ENCODE measurements at places on chromosomes 4 and X.
A peak's percentile ranks its signal among the peaks of the same experiment; 100 is the strongest.

DNA sequence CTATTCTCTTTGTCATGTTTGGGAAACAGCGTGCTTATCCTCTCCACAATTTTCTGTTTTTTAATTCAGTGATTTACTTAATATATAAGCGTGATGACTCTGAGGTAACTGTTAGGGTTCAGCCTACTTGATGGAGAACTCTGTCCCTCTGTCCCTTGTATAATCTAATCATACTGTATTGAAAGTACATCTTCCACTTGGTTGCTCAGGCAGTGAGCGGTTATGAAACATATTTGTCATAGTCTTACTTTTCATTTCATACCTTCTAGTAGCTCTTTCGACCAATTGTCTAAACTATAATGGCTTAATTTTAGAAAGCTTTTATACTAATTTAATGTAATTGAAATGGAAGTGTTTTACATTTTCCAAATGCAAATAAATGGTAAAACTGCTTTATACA, 469.0 kb downstream of the TLL1 start:
- no peak for DNase-seq

- DNase-seq = no peak
These were observed 20.6 kb downstream of the F8 start for GRCh38 chrX:155001873-155002272.

- no peak for DNase-seq
These were observed 1008.0 kb downstream of the RAPGEF2 start for GRCh38 chr4:160110891-160111290.

GRCh38 chr4:80215449-80216052, 18.2 kb downstream of the PRDM8 start:
- no peak for DNase-seq

DNA sequence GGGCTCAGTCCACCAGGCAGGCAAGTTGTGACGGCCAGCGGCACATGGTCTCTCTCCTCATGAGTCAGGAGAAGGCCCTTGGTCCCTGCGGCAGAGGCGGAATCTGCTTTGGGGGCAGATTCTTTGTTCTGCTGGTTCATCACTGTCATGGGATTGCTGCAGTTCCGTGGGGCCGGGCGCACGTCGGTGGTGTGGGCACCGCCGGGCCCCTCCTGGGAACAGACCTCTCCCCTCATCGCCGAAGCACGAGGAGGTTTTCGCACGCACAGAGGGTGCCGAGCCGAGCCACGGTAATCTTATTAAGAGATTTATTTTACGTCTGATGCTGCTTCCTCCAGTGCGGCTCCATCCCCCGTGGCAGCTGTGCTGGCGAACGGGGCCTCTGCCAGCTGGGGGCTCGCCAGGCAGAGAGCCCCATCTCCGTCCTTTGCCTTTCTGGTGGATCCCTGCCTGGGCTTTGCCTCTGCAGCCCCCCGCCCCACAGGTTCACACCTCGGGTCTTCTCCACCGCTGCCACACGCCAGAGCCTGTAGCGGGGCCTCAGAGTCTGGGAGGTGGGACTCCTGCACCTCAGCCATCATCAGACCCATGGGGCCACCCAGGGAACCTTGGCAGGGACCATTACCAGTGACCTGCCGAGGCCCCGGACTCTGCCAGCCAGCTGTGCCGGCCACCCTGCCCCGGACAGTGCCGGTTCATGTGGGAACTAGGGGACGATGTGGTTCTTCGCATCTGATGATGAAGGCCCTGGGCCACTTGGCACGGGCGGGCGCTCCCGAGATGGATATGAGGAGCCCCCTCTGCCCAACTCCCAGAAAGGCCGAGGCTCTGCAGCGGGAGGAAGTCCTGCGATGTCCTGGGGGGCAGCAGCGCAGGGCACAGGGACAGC, 86.7 kb upstream of the NKX1-1 start:
- DNase-seq = no peak

DNA sequence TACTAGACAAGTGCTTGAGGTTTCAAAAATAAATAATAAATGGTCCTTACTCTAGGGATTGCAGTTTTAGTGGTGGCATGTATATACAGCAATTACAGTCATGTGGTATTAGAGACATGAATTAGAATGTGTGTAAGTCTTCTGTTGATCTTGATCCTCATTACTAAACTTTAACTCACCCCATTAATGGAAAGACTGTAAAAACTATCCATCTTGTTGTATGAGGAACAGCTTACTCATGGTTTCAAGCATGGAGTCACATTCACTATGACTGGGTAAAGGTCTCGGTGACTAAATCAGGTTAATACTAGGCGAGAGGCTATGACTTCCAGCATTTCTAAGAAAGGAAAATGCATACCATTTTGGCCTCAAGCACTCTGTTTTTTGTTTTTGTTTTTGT, 107.0 kb upstream of the HPGD start:
- DNase-seq = no peak

DNA sequence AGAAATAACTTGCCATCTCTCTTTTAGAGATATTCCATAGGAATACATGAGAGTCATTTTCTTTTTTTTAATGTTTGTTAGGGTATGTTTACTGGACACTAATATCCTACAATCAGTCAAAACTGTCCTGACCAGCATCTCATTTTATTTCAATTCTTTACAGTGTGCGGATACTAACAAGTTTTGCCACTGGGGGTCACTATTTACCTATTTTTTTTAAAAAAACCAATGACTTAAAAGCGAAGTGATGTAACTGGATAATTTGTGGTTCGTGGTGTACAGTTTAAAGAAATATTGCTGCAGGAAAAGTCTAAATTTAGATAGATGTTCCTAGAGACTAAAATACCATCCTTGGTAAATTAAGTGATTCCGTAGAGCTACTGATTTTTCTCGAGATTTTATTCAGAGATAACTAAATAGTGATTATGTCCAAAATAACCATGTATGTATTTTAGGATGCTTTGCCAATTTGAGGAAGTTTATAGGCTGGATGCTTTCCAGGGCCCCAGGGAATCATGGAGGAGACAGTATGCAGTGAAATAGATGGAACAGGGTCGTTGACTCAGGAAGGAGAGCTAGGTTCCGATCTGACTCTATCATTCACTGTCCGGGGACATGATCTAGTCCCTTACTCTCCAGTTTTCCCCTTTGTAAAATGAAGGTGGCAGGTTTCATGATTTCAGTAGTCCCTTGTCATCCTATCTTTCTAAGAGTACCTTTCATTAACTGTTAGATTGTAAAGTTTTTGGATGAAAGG, 34.0 kb upstream of the GNPDA2 start:
- no peak for DNase-seq

GRCh38 chrX:154650221-154650510, 3.2 kb downstream of the CTAG2 start:
- DNase-seq = no peak

GRCh38 chr4:7414046-7414445, 20.7 kb downstream of the PSAPL1 start:
- no peak for DNase-seq

GRCh38 chrX:41457613-41458192, 10.6 kb downstream of the NYX start:
- no peak for DNase-seq

DNA sequence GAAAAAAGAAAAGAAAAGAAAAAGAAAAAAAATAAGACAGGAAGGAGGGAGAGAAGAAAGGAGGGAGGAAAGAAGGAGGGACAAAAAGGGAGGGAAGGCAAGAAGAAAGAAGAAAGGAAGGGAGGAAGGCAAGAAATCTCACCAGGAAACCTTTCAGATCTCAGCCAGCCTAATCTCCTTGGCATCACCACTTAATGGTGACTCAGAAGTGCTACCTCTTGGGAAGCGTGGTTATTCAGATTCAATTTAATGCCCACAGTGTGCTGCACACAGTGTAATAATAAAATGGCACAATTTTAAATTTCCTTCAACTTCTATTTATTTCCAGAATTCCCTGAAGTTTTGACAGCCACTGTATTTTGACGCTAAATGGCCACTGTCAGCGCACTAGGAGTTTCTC, 50.3 kb downstream of the DKK2 start:
- DNase-seq = no peak

DNA sequence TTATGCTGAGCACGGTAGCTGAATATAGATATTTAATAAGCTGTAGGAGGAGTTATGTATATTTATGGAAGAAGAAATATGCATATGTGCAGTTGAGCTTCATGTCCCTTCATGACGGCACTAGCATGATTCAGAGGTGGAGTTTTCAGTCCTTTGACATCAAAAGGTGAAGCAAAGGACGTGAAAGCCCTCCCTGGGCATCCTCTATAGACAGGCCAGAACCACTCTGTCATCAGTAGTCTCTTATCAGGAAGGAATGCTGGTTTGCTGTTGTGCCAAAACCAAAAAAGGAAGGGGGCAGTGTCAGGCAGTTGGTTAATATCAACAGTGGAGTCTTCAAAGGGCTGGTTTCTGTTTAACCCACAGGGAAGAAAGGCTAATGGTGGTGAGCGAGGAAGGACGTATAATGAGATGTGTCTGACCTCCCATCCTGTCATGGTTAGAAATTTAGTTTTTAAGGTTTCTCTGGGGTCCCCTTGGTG, 23.5 kb upstream of the IL2 start:
- peak; percentile 1 for DNase-seq

DNA sequence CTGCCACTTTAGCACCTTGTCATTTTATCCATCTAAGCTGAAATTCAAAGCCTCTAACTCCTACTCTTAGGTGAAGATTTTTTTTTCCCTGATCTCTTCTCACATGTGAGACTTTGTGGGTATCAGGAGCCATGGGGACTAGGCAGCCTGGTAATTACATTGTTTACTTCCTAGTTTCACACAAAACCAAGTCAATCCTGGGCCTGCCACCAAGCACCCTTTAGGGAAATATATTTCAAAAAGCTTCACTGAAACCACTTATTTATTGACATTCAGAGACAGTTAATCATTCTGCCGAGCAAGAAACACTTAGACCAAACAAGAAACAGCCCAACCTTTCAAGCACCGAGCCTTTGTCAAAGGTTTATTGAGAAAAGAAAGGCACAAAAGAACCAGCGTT, 200.0 kb downstream of the RELL1 start:
- DNase-seq = no peak

- no peak for DNase-seq
These were observed 385.1 kb upstream of the CXorf51B start for GRCh38 chrX:146424422-146424821.

- DNase-seq = no peak
These were observed 908.1 kb downstream of the CCSER1 start for GRCh38 chr4:91035276-91035675.

- DNase-seq = no peak
These were observed 57.4 kb downstream of the FAT1 start for GRCh38 chr4:186666252-186666651.

DNA sequence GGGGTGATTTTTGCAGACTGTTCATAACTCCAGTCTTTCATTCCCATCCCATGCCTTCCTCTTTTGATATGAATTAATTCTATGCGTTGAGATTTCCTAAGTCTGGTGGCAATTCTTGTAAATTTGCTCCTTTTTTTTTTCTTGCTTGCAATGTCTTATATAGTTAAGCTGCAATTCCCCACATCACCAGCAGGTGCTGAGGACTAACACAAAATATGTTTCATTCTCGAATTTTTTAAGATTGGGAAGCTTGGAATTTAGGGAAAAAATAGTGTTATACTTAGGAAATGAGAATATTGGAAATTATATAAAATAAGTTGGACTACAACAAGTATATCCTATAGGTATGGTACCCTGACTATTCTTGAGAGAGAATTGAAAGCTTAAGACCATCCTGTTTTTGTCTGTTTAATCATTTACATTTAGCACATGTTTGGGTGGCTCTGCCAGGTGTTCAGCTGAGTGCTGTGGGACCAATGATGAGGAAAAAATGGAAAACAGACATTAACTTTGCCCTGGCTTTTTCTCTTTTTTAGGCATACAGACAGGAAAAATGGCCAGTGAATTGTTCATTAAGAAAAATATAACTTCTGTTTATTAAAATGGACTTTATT, 30.2 kb downstream of the AFF2 start:
- no peak for DNase-seq

GRCh38 chrX:136138939-136139338, 8.4 kb upstream of the FHL1 start:
- DNase-seq = no peak

DNA sequence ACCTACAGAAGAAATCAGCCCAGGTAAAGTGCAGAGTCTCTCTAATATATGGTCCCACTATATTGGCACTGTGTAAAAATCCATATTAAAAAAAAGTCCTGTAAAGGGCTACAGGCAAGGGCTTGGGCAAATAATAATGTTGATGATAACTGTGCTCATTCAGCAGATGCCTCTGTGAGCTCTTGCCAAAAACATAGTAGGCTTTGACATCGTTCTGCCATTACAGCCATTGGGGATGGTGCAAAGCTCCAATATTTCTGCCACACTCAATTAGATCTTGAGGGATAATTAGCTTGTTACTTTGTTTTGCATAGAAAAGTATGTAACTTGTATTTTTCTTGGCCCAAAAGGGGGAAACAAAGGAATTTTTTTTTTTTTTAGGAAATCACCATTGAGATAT, 645.5 kb upstream of the FAM241A start:
- DNase-seq = no peak

DNA sequence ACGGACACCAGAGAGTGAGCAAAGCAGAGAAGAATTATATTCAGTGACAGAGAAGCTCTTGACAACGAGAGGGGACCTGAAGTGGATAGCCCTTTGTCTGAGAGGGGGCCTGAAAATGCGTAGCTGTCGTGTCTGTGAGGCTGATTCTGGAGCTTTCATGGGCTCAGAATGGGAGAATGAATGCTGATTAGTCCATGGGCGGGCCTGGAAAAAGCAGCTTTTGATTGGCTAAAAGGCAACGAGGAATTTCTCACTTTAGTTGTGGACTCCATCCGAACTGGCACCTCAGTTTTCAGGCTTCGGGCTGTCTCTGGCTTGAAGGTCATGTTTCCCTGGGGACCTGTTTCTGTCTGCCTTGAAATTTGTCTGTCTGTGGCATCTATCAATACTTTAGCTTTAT, 487.1 kb downstream of the TECRL start:
- no peak for DNase-seq

DNA sequence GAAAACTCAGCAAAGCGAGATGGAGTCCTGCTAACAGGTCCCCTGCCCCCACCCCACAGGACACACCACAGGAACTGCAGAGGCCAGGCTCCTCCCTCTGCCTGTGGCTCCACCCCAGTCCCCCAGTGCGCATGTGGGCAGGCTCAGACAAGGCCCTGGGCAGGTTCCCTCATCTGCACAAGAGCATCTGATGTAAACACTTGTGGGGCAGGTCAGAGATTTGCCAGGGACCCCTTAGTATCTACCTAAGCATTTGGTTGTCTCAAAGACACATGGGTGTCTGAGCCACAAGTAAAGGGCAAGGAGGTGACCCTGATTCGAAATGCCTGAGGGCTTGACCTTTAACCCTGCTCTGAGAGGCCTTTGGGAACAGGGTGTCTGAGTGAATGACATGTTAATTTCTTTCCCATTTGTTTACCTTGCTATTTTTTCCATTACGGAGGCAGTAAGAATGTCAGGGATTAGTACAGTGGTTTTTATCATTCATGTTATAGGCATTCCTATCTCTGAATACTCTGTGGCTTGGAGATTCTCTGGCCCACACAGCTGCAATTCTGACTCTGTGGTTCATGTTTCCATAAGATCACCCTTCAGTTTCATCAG, 85.3 kb downstream of the ZNF518B start:
- DNase-seq = no peak

GRCh38 chrX:36581030-36581429, 427.1 kb upstream of the FAM47C start:
- no peak for DNase-seq

Data from AG04450 (cell line).